ENCODE measurements at places on chromosomes 4 and X. TPM values are rescaled to one million over a fixed set of nuclear protein-coding genes. Genes with fewer than 3 reads are reported as not detected.

Gene CFAP99
- total RNA-seq = not detected

Gene TMEM156
- 0.74 TPM for total RNA-seq

Gene ZBTB33
- total RNA-seq = 28.1 TPM

Gene FRMD7
- total RNA-seq = 0.48 TPM

Gene GRID2
- 26.1 TPM for total RNA-seq

Gene DCK
- 26.3 TPM for total RNA-seq

Gene WDR17
- 7.1 TPM for total RNA-seq

Gene DTHD1
- total RNA-seq = not detected

Gene GTPBP6
- 10.0 TPM for total RNA-seq

Gene REELD1
- total RNA-seq = not detected

Measured in urinary bladder (tissue), 4 donors.